ENCODE measurements at places on chromosomes 6 and 20.

GRCh38 chr6:79353226-79353625, 118.7 kb upstream of the HMGN3 start:
- DNase-seq, result peak; percentile 16

DNA sequence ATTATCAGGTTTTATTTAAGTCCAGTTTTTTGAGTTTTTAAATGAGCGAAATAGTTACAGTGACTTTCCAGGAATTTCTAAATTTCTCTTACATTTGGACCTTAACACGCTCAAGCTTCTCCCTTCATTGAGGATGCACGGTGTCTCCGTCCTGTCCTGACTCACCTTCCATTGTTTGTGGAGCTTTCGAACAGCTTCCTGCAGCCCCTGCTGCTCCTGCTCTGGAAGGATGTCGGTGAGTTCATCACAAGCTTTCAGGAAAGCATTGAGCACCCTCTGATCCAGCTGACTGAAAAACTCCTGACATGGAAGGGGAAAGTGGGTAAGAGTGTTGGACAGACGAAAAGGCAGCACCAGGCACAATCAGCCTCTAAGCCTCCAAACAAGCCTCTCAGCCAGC, 183.7 kb downstream of the SYNE1 start:
- no peak for DNase-seq

DNA sequence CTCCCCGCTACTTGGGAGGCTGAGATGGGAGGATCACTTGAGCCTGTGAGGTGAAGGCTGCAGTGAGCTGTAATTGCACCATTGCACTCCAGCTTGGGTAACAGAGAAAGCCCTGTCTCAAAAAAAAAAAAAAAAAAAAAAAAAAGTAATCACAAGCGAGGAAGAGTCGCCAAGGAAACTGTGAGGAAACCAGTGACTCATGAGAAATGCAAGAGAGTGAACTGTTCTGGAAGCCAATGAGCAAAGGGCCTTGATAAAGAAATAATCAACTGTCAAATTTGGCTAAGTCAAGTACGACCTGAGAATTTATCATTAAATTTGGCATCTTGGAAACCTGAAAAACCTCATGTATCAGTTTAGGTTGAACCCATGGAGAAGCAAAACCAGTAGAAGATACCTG, 16.1 kb upstream of the LAMP5 start:
- peak; percentile 62 for DNase-seq

DNA sequence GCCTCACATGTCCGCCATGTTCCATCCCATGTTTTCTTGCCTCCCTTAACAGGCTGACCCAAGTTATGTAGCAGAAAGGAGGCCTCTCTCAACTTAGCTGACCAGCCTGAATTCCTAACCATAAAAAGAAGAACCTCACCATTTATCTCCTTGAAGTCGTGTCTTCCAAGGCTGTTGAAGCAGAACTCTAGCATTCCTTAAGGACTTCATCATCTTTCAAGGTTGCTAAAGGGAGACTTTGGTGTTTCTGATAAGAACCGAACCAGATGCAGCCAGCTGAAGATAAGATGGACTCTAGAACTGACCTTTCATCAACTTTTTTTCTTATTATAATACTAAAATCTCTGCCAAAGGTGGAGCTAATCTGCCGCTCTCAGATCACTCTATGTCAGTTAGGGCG, 571.7 kb upstream of the SLC35B3 start:
- DNase-seq, result no peak

GRCh38 chr6:26250698-26251044, 114.3 kb upstream of the BTN3A2 start:
- DNase-seq, result no peak

DNA sequence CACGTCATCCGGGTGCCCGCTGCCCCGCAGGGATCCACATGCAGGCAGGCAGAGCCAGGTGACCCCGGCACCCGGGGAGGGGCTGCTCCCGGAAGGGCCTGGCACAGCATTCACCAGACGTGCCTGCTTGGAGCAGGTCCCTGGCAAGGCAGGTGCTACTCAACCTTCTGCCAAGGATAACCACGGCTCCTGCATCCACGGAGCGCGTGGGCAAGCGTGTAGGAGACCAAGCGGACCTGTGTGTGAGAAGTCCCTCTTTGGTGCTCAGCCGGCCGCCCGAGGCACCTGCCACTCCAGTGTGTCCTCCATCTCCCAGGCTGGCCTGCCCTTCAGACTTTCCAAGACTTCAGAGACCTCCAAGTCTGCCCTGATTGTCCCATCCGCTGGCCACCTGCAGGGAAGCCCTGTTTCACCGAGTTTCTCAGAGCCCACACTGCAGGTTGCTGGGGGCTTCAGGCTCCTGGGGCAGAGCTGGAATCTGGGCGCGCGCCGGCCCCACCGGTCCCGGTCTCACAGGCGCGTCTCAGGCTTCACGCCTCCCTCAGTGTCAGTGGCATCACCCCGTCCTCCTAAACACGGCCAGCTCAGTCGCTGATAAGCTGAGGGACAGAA, 124.3 kb downstream of the DLL1 start:
- DNase-seq, result no peak

- DNase-seq, result no peak
Observed at GRCh38 chr6:124233221-124233620, 429.6 kb downstream of the NKAIN2 start.

DNA sequence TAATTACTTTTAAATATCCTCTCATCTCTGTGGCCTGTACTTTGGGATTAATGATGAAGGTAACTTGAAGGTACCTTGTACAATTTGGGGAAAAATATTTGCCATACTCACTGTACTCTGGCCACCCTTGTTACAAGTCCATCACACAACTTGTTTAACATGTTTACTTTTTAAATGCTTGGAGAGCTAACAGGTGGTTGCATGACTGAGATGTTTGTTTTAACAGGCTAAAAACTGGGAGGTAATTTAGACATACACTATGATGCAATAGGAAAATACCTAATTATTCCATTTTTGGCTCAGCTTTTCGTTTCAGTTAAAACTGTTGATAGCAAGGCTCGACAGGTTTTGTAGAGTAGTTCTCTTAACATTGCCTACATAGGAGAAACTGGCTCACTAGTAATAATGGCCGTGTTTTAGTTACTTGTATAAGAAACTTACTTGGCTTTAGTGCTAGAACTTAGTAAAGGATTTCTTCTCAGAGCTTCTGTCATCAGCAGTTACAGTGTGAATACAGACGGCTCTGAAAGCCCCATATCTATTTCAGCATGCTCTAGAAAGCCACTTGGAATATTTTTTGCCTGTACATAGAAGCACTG, 489.8 kb upstream of the SOX4 start:
- no peak for DNase-seq
